ENCODE measurements at places on chromosomes 3 and 15. TPM values are rescaled to one million over a fixed set of nuclear protein-coding genes. Genes with fewer than 3 reads are reported as not detected.

DNA sequence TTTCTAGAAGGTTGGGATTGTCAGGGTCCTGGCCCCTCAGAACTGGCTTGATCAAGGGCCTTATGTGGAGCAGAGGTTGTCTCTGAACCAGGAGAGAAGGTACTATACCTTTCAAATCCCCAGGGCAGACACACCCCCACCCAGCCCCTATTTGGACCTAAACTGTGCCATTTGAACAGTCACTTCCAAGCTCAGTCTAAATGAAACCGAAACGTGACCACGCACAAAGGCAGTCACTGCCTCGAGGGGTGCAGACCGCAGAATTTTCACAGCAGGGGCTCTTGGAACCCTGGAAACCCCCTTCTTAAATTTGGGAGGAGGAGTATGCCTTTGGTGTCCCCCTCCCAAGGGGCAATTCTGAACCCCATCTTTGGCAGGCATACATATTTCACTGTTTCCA, 53.7 kb downstream of the GRIP2 start:
- H3K27ac ChIP-seq = no peak overlapping the region
- no peak overlapping the region for H3K4me3 ChIP-seq
- H3K4me1 ChIP-seq = peaks cover 4% of the 10 kb centered on the region

GRCh38 chr3:140950144-140950543, 8.5 kb downstream of the SLC25A36 start:
- H3K4me1 ChIP-seq = peaks cover 38% of the 10 kb centered on the region
- H3K36me3 ChIP-seq = peaks cover 12% of the 10 kb centered on the region
- H3K27ac ChIP-seq = peak overlapping the region; percentile 76
- H3K4me3 ChIP-seq = no peak overlapping the region
- DNase-seq = no peak

DNA sequence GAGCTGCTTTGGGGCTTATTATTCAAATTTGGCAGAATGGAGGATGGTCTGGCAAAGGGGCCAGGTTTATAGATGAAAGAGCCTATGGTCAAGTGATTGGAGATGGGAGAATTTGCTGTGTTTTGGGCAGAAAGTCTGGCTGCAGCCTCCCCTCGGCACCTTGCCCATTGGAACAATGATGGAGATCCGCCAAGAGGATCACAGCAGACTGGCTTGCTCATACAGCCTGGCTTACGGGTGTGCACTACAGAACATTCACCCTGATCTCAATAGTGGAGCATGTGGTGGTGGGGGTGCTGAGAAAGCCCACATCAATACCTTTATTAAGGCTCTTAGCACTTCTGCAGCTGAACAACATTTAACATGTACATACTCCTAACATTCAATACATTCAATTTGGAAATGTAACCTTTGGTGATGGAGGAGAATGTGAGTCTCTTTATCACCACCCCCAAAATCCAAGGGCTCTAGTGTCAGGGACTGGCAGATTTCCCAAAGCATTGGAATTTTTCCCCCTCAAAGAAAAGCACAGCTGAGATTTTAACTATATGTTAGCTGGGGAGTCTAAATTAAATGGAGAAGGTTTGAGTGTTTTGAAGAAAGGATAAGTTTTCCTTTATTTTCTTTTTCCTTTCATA, 118.4 kb upstream of the TMC3 start:
- no peaks in the 10 kb centered on the region for H3K36me3 ChIP-seq
- DNase-seq = no peak
- H3K27me3 ChIP-seq = peaks cover 14% of the 10 kb centered on the region
- no peak overlapping the region for H3K27ac ChIP-seq
- H3K4me1 ChIP-seq = no peaks in the 10 kb centered on the region

DNA sequence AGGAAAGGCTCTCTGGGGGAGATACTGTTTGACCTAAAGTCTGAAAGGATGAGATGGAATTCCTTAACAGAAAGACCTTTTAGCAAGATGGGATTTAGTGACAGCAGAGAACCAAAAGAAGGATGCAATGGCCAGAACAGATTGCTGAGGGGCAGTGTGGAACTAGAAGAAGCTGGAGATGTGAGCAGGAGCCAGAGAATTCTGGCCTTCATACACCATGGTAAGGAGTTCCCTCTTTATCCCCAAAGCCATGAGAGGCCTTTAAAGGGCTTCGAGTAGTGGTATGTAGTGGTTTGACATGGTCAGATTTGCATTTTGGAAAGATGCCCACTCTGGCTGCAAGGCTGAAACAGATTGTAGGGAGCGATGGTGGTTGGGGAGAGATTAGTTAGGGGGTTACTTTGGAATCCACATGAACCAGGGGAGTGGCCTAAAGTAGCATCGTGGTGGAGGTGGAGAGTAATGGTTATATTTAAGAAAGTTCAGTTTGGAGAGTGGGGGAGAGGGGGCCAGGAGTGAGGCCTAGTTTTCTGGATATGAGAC, 34.0 kb upstream of the NPHP3 start:
- peaks cover 12% of the 10 kb centered on the region for H3K27me3 ChIP-seq
- H3K36me3 ChIP-seq = no peaks in the 10 kb centered on the region
- no peak for DNase-seq
- no peak overlapping the region for H3K27ac ChIP-seq
- peaks cover 7% of the 10 kb centered on the region for H3K4me1 ChIP-seq

- peaks cover 84% of the 10 kb centered on the region for H3K36me3 ChIP-seq
- peak overlapping the region; percentile 100 for H3K27ac ChIP-seq
- H3K4me1 ChIP-seq = peaks cover 89% of the 10 kb centered on the region
- no peaks in the 10 kb centered on the region for H3K27me3 ChIP-seq
- DNase-seq = no peak
Observed at GRCh38 chr3:185927501-185928200, 10.2 kb downstream of the TRA2B start.

- no peak for DNase-seq
- H3K27me3 ChIP-seq = no peaks in the 10 kb centered on the region
- H3K36me3 ChIP-seq = no peaks in the 10 kb centered on the region
- no peak overlapping the region for H3K4me3 ChIP-seq
Observed at GRCh38 chr3:128362026-128362965, 104.4 kb downstream of the DNAJB8 start.

DNA sequence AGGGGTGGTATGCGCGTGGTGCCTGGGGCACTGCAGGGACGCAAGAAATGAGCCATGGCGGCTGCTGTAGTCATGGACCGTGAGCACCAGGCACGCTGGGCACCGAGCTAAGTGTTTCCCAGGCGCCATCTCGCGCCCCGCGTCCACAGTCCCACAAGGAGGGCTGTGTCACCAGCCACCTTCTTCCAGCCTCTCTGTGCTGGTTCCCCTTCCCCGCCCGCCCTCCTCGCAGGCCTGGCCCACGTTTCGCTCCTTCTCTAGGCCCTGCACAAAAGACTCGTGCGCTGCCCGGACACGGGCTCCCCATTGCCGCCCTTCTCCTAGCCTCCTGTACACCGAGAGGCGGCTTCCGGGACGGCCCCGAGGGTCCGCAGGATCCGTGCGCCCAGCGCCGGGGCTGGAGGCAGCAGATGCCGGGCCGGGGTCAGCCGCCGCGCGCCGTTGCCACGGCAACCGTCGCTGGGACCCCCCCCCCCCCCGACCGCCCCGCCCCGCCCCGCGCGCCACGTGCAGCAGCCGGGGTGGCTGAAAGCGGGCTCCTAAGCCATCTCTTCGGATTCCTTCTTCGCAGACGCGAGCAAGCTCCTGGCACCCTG, 113.4 kb downstream of the SRGAP3 start:
- no peak overlapping the region for H3K27ac ChIP-seq
- no peak for DNase-seq
- no peaks in the 10 kb centered on the region for H3K4me1 ChIP-seq
- peak overlapping the region; percentile 53 for H3K4me3 ChIP-seq
- H3K27me3 ChIP-seq = peaks cover 33% of the 10 kb centered on the region

DNA sequence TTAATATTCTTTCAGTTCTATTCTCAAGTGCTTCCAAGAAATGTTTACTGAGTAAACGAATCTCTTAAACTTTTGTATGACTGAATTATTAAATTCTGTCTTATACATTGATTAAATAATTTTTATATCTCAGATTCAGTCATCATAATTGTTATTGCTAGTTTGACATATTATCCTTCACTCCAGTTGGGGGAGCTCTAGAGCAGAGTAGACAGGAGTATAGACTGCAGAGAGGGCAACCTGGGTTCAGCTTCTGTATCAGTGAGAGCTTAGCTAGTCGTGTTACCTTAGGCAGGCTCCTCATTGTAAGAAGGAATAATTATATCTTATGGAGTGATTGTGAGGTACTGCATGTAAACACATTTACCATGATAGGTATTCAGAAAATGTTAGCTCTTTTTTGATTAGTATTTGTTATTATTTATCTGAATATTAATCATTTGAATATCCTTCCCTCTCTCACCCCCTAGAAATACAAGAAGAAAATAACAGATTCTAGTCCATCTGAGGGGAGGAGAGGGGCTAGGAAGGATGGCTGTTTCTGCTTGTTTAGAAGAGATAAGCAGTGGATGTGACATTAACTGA, 31.0 kb upstream of the ZCWPW2 start:
- DNase-seq = peak; percentile 50
- no peak overlapping the region for H3K4me3 ChIP-seq
- H3K36me3 ChIP-seq = peaks cover 8% of the 10 kb centered on the region
- no peaks in the 10 kb centered on the region for H3K27me3 ChIP-seq
- H3K4me1 ChIP-seq = peaks cover 10% of the 10 kb centered on the region

GRCh38 chr3:188350961-188351360, 197.0 kb downstream of the LPP start:
- H3K27ac ChIP-seq = no peak overlapping the region
- H3K4me3 ChIP-seq = no peak overlapping the region
- DNase-seq = no peak

- H3K4me1 ChIP-seq = peaks cover 10% of the 10 kb centered on the region
- no peak for DNase-seq
Observed at GRCh38 chr3:38835939-38836338, 19.9 kb upstream of the SCN10A start.

DNA sequence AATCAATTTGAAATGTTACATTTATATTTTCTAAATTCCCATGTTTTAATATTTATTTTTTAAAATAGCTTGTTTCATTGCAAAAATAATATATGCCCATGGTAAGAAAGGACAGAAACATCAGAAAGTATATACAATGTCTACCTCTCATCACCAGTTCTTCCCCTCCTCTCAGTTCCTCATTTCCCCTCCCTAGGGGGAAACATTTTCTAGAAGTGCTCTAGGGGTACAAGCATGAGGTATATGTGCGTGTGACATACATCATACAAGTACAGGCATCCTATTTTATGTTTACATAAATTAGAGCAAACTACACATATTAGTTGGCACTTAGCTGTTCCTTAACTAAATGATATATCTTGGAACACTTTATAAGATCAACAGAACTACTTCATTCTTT, 189.3 kb upstream of the VEPH1 start:
- no peak overlapping the region for H3K4me3 ChIP-seq
- no peak overlapping the region for H3K27ac ChIP-seq
- H3K4me1 ChIP-seq = no peaks in the 10 kb centered on the region
- no peaks in the 10 kb centered on the region for H3K36me3 ChIP-seq
- DNase-seq = no peak
- no peaks in the 10 kb centered on the region for H3K27me3 ChIP-seq

GRCh38 chr3:195802261-195802701, 9.4 kb downstream of the MUC4 start:
- no peaks in the 10 kb centered on the region for H3K36me3 ChIP-seq
- peak overlapping the region; percentile 62 for H3K4me3 ChIP-seq
- DNase-seq = peak; percentile 53
- peak overlapping the region; percentile 1 for H3K27ac ChIP-seq
- H3K4me1 ChIP-seq = peaks cover 49% of the 10 kb centered on the region

DNA sequence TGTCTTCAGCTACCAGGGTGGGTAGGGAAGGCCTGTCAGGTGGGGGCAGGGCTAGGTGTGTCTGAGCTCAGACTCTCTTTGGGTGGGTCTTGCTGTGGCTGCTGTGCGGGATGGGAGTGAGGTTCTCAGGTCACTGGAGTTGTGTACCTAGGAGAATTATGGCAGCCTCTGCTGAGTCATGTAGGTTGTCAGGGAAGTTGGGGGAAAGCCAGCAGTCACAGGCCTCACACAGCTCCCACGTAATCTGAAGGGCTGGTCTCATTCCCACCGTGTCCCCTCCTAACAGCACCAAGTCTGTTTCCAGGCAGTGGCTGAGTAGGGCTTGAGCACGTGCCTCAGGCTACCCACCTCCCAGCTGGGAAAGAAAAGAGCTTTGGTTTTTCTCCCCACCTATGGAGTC, 67.0 kb downstream of the CHCHD4 start:
- H3K4me1 ChIP-seq = no peaks in the 10 kb centered on the region
- no peak overlapping the region for H3K4me3 ChIP-seq
- no peaks in the 10 kb centered on the region for H3K27me3 ChIP-seq
- DNase-seq = no peak
- H3K36me3 ChIP-seq = peaks cover 2% of the 10 kb centered on the region

DNA sequence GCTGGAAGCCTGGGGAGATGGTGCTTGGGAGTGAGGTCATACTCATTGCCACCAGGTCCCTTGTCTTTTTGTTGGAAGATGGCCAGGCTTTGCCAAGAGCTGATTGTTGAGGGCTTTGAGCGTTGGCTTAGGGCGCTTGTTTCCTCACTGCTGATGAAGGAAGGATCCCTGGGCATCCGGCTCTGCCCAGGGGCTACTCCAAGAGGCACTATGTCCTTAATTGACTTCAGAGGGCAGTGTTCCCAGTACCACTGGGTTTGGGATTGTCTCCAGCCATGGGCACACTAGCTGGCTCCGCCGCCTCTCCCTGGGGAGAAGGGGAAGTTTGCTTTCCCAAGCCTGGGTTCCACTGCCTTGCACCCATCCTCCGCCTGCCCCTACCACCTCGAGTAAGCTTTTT, 57.2 kb upstream of the RGMA start:
- H3K36me3 ChIP-seq = no peaks in the 10 kb centered on the region
- H3K27ac ChIP-seq = no peak overlapping the region

DNA sequence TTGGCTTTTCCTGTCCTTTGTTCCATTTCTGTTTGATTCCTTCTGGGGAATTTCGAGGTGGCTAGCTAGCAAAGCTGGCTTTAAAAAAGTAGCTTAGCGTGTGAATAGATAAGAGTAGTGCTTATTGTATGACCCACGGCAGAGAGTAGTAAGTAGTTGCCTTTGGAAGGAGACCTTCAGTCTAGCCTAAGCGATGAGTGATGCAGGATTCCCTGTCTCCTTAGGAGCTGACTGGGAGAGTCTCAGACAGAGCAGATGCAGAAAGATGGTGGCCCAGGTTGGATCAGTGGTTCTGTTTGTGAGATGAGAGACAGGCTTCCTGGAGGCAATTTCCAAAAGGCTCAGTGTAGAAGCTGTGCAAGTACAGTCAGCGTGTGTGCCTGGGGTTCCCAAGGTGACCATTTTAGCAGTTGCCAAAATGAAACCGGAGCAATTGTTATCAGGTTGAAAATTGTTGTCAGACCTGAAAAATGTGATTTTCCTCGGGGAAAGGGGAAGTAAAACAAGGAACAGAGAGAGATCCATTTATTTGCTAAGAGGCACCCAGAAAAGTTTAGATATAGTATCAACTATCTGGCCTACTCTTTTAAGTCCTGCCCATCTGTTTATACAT, 681 bp upstream of the IL5RA start:
- H3K4me3 ChIP-seq = peak overlapping the region; percentile 88
- H3K27ac ChIP-seq = peak overlapping the region; percentile 38
- H3K4me1 ChIP-seq = peaks cover 19% of the 10 kb centered on the region
- no peaks in the 10 kb centered on the region for H3K36me3 ChIP-seq

GRCh38 chr3:58530354-58530865, 6.6 kb downstream of the ACOX2 start:
- no peak overlapping the region for H3K27ac ChIP-seq
- peaks cover 29% of the 10 kb centered on the region for H3K4me1 ChIP-seq
- no peak for DNase-seq
- H3K4me3 ChIP-seq = no peak overlapping the region
- H3K36me3 ChIP-seq = no peaks in the 10 kb centered on the region

The GPR27 gene
- 2.5 TPM for total RNA-seq

The GP5 gene
- total RNA-seq = 1.6 TPM

The SOX2 gene
- 0.16 TPM for total RNA-seq

The SMCO1 gene
- not detected for total RNA-seq

The POLQ gene
- 20.4 TPM for total RNA-seq

The SKIC8 gene
- total RNA-seq = 31.0 TPM

The MKRN2 gene
- 32.4 TPM for total RNA-seq

The NOX5 gene
- not detected for total RNA-seq

The COL7A1 gene
- total RNA-seq = 5.3 TPM

The SMAD6 gene
- 0.35 TPM for total RNA-seq

The CKMT1A gene
- total RNA-seq = 1.0 TPM

Data from activated T-cell treated with anti-CD3 and anti-CD28 coated beads, Interleukin-2, amount 50 U/mL, for 72 hours (primary cell).